ENCODE measurements at places on chromosomes 6 and 20.

DNA sequence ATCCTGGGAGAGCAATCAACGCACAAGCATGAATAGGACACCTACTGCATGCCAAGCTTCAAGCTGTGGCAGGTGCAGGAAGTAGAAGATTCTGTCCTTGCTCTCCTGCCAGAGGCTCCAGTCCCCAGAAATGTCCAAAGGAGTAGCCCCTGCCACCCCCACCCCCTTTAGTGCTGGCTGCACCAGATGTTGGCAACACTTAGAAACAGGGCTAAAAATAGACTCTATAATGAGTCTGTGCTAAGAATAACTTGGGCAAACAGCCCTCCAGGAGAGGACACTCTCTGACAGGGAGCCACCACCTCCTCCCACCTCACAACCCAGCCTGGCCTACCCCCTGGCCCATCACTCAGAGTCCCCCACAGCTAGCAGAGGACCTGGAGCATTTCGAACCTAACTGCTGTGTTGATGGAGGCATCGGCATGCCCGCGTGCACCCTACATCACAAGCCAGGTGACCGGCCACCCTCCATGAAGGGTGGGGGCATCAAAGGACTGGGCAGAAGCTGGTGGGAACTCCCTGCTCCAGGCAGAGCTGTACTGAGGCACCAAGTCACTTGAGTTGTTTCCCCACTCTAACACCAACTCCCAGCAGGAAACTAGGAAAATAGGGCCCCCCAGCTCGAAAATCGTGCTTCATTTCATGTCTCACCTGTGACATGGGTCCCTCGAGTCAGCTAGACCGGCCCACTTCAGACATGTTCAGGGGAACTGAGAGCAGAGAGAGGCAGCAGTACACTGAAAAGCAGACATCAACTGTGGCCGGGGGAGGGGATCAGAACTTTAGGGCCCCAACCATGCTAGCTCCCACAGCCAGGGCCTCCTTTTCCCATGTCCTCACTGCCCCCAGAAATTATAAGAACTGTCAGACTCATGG lies 18.7 kb downstream of the TFEB start:
- DNase-seq = no peak

DNA sequence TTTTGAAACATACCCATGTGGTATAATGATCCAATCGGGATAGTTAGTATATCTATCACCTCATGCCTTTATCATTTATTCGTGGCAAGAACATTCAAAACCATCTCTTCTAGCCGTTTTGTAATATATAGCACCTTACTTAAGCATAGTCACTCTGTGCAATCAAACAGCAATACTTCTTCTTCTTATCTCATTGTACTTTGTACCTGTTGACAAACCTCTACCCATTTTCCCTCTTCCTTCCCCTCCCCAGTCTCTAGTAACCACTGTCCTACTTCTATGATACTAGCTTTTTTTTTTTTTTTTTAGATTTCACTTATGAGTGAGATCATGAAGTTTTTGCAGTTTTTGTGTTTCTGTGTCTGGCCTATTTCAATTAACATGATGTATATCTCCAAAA lies 296.7 kb downstream of the EYS start:
- DNase-seq = no peak

GRCh38 chr6:49555951-49556350 lies 5.5 kb downstream of the C6orf141 start:
- no peak for DNase-seq

DNA sequence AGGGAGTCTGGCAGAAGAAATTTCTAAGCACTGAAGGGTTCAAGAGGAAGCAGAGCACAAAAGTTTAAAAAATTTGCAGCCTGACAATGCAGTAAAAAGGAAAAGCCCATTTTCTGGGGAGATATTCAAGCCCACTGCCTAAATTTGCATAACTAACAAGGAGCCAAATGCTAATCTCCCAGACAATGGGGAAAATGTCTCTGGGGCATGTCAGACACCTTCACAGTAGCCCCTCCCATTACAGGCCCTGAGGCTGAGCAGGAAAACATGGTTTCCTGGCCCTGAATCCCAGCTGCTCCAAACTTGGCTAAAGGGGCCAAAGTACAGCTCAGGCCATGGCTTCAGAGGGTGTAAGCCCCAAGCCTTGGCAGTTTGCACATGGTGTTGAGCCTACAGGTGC lies 908.5 kb upstream of the MANEA start:
- DNase-seq = no peak

- no peak for DNase-seq
Measured at GRCh38 chr6:84791233-84791632, 26.8 kb upstream of the TBX18 start.

GRCh38 chr20:51732096-51732791 lies 35.9 kb downstream of the ATP9A start:
- DNase-seq = no peak

DNA sequence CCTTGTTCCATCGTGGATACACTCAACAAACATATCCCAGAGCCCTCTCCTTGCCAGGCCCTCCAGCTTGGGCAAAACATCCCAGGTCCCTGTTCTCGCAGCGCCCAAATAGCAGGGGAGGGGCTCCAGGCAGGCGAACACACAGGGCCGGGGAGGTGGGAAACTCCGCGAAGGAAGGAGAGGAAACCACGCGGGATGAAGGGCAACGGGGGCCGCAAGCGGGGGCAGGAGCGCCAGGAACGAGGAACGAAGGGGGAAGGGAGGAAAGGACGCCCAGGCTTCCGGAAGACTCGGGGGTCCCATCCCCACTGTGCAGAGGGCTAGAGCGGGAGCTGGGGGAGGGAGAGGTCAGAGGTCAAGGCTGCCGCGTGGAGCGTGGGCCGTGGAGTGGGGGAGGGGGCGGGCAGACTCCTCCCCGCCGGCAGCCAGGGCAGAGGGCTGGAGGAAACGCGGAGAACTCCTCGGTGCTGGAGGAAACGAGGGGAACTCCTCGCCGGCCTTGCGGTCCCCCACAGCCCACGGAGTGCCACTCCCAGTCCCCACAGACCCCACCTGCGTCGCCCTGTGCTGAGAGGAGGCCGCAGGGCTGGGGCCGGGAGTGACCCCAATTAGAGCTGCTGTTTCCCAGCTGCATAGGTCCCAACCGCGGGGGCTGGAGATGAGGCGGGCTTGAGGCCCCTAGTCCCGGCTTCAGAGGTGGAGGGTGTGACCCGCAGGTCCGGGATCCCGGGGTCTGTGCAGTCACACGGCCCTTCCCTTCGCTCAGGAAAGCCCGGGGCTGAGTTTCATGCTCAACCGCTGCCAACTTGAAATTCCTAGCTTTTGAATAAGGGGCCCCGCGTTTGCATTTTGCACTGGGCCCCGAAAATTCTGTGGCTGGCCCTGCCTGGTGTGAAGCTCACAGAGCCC lies 1.2 kb upstream of the RBM38 start:
- DNase-seq = no peak

- no peak for DNase-seq
Measured at GRCh38 chr20:4560667-4561066, 161.0 kb upstream of the PRND start.

- no peak for DNase-seq
Measured at GRCh38 chr6:56497240-56497639, 145.4 kb downstream of the DST start.

DNA sequence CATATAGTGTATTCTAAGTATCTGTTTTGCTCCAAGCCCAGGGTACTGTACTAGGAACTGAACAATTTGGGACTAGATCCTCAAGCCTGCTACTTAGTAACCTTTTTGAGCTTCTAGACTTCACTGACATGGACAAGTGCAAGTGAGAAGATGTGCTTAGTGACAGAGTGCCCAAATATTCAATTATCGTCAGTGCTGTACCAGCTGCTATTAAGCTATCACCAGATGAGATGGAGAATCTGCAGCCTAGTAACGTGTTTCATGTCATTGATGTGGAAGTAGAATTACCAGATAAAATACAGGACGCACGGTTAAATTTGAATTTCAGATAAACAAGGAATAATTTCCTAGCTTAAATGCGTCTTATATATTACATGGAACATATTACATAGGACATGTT lies 218.3 kb downstream of the ARID1B start:
- no peak for DNase-seq

DNA sequence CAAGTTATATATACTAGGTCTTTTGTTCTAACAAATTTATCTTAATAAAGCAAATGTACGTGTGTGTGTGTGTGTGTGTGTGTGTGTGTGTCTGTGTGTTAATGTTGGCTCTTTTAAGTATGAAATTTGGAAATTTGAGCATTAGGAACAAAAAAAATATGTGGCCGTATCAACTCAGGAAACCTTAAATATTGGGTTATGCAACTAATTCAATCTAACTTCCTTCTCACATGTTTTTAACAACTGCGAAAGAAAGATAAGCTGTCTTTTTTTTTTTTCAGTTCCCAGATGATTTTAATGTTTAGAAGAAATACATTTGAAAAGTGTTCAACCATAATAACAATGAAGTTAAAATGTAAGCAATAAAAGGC lies 616.4 kb upstream of the ARID1B start:
- no peak for DNase-seq

DNA sequence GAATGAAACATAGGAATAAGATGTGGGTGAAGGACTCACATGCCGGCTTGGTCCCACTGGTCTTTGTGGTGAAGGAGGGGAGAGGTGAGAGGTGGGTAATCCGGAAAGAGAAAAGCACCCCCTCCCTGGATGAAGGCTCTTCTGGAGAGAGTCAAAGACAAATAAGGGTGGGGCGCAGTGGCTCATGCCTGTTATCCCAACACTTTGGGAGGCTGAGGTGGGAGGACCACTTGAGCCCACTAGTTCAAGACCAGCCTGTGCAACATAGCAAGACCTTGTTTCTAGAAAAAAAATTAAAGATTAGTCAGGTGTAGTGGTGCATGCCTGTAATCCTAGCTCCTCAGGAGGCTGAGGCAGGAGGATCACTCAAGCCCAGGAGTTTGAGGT lies 3.1 kb downstream of the LTB start:
- DNase-seq = no peak

All from T follicular helper cell (primary cell).